Activated CD4-positive, alpha-beta memory T cell treated with anti-CD3 and anti-CD28 coated beads for 36 hours (primary cell): ENCODE measurements at places on chromosomes 6 and 20. TPM values are rescaled to one million over a fixed set of nuclear protein-coding genes. Genes with fewer than 3 reads are reported as not detected.
A peak's percentile ranks its signal among the peaks of the same experiment; 100 is the strongest.

- H3K27ac ChIP-seq: no peak overlapping the region
- H3K36me3 ChIP-seq: no peaks in the 10 kb centered on the region
- DNase-seq: no peak
- H3K4me3 ChIP-seq: no peak overlapping the region
Observed at GRCh38 chr20:57153238-57153905, 113.1 kb downstream of the BMP7 start.

GRCh38 chr6:40268614-40269013, 318.6 kb downstream of the LRFN2 start:
- H3K4me3 ChIP-seq: no peak overlapping the region
- no peaks in the 10 kb centered on the region for H3K4me1 ChIP-seq
- H3K27ac ChIP-seq: no peak overlapping the region

The CYP39A1 gene
- not detected for total RNA-seq

The RALGAPB gene
- 25.8 TPM for total RNA-seq

GRCh38 chr6:43887340-43887858, 117.4 kb downstream of the VEGFA start:
- no peak for DNase-seq
- peaks cover 3% of the 10 kb centered on the region for H3K4me1 ChIP-seq
- H3K4me3 ChIP-seq: no peak overlapping the region
- no peaks in the 10 kb centered on the region for H3K36me3 ChIP-seq
- H3K27ac ChIP-seq: no peak overlapping the region
- peaks cover 22% of the 10 kb centered on the region for H3K27me3 ChIP-seq

The ALDH8A1 gene
- 0.24 TPM for total RNA-seq

GRCh38 chr20:30284281-30284905, 973.1 kb upstream of the DEFB115 start:
- H3K27me3 ChIP-seq: no peaks in the 10 kb centered on the region
- H3K27ac ChIP-seq: peak overlapping the region; percentile 28
- no peak for DNase-seq

DNA sequence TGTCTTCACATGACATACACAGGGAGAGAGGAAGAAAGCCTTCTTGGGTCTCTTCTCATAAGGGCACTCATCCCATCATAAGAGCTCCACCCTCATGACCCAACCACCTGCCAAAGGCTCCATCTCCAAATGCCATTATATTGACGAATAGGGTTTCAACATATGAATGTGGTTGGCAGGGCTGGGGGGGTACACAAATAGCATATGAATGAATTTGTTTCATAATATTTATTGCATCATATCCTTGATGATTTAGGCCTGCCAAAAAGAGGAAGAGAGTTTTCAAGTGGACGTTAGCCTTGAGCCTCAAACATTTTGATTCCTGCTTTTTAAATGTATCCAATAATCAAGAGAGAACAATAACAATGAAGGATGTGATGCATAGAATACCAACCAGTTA, 26.2 kb upstream of the OPRM1 start:
- H3K27ac ChIP-seq: no peak overlapping the region
- H3K4me1 ChIP-seq: no peaks in the 10 kb centered on the region
- no peak overlapping the region for H3K4me3 ChIP-seq
- H3K36me3 ChIP-seq: no peaks in the 10 kb centered on the region
- H3K27me3 ChIP-seq: no peaks in the 10 kb centered on the region

GRCh38 chr6:31776485-31776988, 591 bp downstream of the VWA7 start:
- H3K36me3 ChIP-seq: peaks cover 20% of the 10 kb centered on the region
- H3K27ac ChIP-seq: peak overlapping the region; percentile 56
- H3K27me3 ChIP-seq: no peaks in the 10 kb centered on the region
- peaks cover 39% of the 10 kb centered on the region for H3K4me1 ChIP-seq
- peak overlapping the region; percentile 26 for H3K4me3 ChIP-seq

DNA sequence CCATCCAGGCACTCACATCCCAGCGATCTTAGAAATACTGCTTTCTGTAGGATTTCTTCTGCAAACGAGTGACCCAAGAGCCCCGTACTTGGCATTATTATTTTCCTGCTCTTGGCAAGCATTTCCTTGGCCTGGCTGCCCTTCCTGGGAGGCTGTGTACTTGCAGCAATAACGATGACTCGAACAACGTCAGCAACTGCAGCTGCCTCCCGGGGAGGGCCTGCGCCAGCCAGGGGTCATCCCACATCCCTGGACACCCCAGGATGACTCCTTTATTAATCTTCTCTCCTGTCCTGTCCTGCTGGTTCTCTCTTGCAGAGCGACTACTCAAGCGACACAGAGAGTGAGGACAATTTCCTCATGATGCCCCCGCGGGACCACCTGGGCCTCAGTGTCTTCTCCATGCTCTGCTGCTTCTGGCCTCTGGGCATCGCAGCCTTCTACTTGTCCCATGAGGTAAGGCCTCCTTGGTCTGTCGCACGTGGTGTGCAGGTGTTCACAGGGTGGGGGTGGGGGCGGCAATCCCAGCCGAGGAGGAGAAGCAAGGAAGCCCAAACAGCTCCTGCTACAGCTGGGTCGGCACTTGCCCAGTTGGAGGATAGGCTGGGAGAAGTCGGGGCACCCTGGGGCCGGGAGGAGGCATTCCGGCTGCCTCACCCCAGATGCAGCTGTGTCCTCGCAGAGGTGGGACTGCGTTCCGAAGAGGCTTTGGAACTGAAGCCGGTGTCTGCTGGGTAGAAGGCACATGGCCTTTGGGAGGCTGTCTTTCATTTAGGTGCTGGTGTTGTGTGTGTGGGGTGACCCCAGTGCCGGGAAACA, 115.3 kb downstream of the SYNDIG1 start:
- H3K27me3 ChIP-seq: no peaks in the 10 kb centered on the region
- DNase-seq: no peak
- H3K4me3 ChIP-seq: no peak overlapping the region
- H3K36me3 ChIP-seq: no peaks in the 10 kb centered on the region
- H3K27ac ChIP-seq: no peak overlapping the region

The RGS17 gene
- total RNA-seq: not detected

The DTD1 gene
- 49.2 TPM for total RNA-seq

DNA sequence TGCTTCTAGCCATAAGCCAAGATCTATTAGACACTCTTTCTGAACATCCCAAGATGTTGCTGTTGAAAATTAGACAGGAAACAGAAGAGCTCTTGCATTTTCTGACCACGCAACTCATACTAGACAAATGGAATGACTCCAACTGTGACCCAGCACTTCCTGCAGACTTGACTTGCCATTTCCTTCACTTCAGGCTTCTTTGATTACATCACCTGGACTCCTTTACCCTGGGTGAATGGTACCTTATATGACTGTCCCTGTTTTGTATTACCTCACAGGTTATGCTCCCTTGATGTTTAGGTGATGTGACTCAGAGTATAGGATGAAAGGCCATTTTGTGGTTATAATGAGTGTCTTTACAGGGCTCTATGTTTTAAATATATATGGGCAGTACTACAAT, 236.1 kb downstream of the BMP2 start:
- no peaks in the 10 kb centered on the region for H3K27me3 ChIP-seq
- H3K4me1 ChIP-seq: no peaks in the 10 kb centered on the region
- DNase-seq: no peak

DNA sequence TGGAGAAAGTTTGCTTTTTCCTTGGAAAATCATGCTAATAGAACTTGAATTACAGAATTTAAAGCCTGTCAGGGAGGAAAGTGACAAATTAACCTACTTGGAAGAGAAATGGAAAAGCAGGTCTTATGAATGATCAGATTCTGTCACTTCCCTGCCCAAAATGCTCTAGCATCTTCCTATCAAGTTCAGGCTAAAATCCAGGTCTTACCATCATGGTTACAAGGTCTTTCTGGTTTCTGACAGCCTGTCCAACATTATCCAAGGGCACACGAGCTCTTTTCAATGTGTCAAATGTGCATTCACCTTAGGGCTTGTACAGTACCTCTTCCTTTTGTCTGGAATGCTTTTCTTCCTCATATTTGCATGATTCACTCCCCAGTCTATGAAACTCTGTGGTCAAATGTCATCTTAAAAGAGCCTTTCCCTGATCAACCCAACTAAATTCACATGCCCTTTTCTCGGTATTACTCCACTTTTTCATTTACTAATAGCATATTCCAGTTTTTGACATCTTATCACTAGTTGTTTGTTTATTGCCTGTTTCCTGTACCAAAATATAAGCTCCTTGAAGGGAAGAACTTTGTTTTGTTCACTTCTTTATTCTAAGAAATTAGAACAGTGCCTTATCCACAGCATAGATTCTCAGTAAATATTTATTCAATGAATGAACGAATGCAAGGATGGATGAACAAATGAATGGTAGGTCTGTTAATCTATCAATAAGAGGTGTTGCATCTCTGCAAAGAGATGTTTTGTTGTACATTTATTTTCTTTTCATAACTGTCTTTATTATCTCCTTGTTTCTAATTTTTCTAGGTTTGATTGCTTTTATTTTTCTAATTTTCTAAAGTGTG, 139.5 kb downstream of the BCAS1 start:
- H3K36me3 ChIP-seq: no peaks in the 10 kb centered on the region
- peaks cover 52% of the 10 kb centered on the region for H3K4me1 ChIP-seq
- H3K27me3 ChIP-seq: no peaks in the 10 kb centered on the region
- no peak overlapping the region for H3K27ac ChIP-seq
- no peak overlapping the region for H3K4me3 ChIP-seq

DNA sequence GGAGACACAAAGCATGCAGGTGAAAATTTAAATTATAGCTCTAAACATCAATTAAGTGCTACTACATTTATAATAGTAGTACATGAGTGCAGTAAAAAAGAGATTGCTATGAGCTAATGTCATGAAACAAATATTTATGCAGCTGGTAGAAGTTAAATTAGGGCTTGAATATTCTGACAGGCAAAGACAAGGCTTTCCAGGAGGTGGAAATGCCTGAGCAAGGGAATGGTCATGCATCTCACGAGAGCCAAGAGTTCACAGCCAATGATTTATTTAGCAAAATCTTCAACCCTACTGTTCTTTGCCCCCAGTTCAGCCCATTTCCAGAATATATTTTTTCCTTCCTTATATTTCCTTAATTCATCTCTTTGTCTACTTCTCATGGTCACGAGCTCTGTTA, 128.9 kb downstream of the HIVEP2 start:
- peaks cover 10% of the 10 kb centered on the region for H3K36me3 ChIP-seq
- H3K27ac ChIP-seq: no peak overlapping the region
- H3K4me3 ChIP-seq: no peak overlapping the region
- H3K27me3 ChIP-seq: peaks cover 2% of the 10 kb centered on the region

The GSTA3 gene
- total RNA-seq: not detected

GRCh38 chr6:22237526-22237925, 59.3 kb downstream of the PRL start:
- H3K4me1 ChIP-seq: no peaks in the 10 kb centered on the region
- H3K27ac ChIP-seq: no peak overlapping the region
- DNase-seq: no peak
- no peak overlapping the region for H3K4me3 ChIP-seq

The LST1 gene
- 16.9 TPM for total RNA-seq

The DACT2 gene
- not detected for total RNA-seq
